ENCODE measurements at places on chromosomes 1 and 21.

DNA sequence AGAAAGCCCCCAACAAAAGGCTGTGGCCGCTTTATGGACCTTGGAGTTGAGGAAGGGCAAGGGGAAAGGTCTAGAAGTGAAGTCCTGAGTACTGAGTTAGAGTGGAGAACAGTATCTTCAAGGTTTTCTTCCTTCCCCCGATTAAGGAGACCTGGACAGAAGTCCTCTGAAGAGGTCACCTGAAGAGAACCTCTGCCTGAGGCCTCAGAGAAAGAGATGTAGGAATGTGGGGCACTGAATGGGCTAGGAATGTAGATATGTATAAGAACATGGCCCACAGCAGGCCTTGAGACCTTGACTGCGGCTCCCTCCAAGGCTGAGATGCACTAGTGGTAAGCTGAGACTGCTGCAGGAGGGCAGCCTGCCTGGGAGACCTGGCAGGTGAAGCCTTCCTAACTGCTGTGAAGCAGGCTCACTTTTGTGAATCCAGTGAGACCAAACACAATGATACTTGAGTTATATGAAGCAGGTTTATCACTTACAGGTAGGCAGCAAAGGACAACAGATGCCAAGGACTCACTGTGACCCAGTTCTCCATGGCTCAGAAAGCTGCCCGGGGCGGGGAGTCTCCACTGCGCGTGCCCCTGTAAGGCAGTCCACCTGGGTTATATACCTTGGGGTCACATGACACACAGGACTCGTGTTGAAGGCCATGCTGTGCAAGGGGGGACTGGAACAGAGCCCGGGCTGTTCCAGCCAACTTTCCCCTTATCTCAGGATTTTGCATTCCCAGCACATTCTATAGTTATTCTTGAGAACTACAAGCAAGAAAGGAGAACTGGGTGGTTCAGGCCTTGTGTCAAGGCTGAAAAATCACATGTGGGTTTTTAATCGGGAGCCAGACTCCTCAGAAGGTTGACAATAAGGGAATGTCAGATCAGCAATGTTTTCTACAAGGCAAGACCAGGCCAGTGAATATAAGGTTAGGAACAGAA is 78.8 kb upstream of the PPM1J start:
- no peak for DNase-seq

DNA sequence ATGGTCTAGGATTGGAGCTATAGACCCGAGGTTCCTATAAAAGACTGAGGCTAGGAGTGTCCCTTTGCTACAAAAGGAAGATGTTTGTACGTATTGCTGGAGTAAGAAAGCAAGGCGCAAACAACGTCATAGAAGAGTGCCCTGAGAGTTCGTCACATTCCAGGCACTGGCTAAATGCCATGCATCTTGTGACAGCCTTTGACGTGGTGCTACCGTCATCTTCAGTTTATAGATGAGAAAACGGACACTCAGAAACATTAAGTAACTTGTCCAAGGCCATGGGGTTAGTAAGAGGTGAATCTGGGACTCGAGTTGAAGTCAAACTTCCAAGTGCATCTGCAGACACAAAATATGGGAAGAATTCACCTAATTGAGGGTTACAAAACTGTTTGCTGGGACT is 104.2 kb upstream of the SLC45A1 start:
- DNase-seq: no peak

GRCh38 chr1:232872738-232873137 is 67.5 kb downstream of the MAP10 start:
- no peak for DNase-seq

DNA sequence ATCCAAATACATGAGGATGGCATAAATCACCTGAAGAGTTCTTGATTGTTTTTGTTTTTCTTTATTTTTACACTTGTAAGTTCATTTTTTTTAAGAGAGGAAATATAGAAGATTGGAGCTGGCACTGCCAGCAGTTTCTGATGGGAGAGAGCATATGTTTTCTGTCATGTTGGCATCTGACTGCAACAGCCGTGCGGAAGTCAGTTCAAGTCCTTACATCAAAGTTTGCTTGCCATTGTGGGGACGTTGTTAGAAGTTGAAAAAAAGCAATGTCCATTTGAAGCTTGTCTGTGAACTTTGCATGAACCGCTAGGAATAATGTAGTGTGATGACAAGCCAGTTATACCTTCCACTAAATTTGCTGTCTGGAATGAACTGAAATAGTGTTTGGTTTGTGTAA is 126.5 kb upstream of the USH2A start:
- no peak for DNase-seq

GRCh38 chr1:162844153-162844552 is 16.8 kb downstream of the CCDC190 start:
- no peak for DNase-seq

DNA sequence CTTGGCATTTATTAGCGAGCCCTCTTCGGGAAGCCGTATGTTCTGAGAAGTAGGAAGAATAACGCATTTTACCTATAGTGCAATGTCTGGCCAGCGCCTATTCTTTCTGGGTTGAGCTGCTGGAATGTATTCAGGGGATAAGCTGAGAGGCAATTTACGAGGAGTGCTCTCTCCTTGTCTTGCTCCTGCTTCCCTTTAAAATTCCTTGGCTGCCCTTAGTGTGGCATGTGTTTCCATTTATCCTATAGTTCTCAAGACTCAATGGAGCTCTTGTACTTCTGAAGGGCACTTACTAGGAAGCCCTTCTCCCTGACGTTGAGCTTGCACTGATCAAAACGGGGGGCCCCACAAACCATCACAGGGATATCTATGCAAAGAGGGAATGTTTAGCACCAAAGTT is 364.6 kb downstream of the DISC1 start:
- no peak for DNase-seq

Measured in CD8-positive, alpha-beta T cell (primary cell).